Activated naive CD4-positive, alpha-beta T cell treated with anti-CD3 and anti-CD28 coated beads for 36 hours (primary cell): ENCODE measurements at places on chromosomes 1 and 21. TPM values are rescaled to one million over a fixed set of nuclear protein-coding genes. Genes with fewer than 3 reads are reported as not detected.

DNA sequence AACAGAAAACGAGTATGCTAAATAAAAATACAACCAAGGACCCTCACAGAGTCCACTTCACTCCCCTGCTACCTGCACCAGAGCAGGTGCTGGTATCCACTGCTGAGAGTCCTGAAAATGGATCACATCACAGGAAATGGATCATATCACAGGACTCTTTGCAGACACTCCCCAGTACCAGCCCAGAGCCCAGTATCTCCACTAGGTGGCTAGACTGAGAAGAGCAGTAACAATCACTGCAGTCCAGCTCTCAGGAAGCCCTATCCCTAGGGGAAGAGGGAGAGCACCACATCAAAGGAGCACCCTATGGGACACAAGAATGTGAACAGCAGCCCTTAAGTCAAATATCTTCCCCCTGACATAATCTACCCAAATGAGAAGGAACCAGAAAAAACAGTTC is 28.0 kb downstream of the AGBL4 start:
- no peak overlapping the region for H3K27ac ChIP-seq
- no peak for DNase-seq
- no peak overlapping the region for H3K4me3 ChIP-seq
- no peaks in the 10 kb centered on the region for H3K4me1 ChIP-seq

DNA sequence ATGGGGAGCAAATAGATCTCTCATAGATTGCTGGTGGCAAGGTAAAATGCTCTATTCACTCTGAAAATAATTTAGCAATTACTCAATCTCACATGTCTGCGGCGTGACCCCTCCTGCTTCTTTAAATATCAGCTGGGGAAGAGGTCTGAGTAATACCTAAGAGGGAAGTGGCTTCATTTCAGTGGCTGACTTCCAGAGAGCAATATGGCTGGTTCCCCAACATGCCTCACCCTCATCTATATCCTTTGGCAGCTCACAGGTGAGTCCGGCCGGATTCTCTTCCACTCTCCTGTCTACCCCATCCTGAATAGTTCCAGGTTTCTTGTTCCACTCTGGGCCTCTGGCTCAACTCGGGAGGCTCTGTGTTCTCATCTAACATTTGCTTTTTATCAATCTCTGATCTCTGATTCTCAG is at the start of gene SLAMF7:
TSS of gene SLAMF7 (plus strand) at position 150 of the 414 bp plus-strand sequence. CDS start at position 205, 55 bp downstream.
- H3K27ac ChIP-seq, result peak within 1 kb of the TSS; percentile 94
- no peaks in the 10 kb centered on the region for H3K27me3 ChIP-seq
- H3K36me3 ChIP-seq, result peaks cover 64% of the 10 kb centered on the region
- peaks cover 87% of the 10 kb centered on the region for H3K4me1 ChIP-seq

GRCh38 chr1:15412175-15412800 is 2.6 kb downstream of the EFHD2 start:
- DNase-seq, result peak; percentile 37
- H3K27me3 ChIP-seq, result no peaks in the 10 kb centered on the region
- H3K27ac ChIP-seq, result no peak overlapping the region
- peak overlapping the region; percentile 90 for H3K4me3 ChIP-seq

Gene LCA5L
- not detected for total RNA-seq

DNA sequence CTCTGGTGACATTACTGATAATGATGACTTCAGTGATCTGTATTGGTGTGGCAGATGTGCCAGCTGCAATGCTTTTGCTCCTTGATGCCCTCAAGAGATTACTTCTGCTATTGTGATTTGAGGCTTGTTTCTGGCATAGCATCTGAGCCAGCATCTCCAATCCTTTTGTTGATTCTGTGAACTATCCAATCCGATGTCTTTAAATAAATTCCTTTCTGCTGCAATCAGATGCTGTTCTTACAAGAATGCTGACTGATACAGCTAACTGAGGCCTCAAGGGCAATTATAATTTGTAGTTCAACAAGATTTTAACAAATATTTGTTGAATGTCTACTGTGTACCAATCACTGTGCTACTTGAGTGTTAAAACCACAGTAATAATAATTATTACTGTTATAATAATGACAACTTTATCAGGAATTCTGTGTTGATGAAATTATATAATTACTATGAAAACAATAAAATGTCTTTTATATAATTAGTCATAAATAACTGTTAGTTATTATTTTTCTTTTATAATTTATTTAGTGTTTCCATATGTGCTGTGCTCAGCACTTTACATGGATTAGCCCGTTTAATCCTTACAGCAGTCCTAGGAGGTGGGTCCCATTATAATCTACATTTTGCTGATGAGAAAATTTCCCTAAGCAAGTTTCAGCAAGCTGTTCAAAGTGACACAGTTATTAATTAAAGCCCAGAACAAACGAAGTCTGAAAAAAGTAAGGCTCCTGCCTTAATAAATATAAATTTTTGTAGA is 308.2 kb downstream of the BRINP3 start:
- no peaks in the 10 kb centered on the region for H3K27me3 ChIP-seq
- H3K27ac ChIP-seq, result no peak overlapping the region
- DNase-seq, result no peak
- no peaks in the 10 kb centered on the region for H3K36me3 ChIP-seq
- H3K4me1 ChIP-seq, result no peaks in the 10 kb centered on the region

DNA sequence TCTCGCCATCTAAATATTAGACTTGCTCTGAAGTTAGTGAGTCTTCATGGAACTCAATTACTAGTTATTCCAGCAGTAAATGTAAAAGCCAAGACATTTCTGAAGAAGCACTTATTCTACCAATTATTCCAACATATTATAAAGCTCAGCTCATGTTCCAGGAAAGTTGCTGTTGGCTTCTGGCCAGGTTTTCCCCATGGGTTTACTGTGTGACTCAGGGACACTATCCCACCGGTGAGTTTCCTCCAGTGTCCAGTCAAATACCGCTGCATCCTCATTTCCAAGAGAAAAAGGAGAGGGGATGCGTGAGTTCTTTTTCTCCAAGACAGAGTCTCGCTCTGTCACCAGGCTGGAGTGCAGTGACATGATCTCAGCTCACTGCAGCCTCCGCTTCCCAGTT is 9.2 kb upstream of the HHIPL2 start:
- no peak for DNase-seq
- peaks cover 2% of the 10 kb centered on the region for H3K4me1 ChIP-seq
- no peak overlapping the region for H3K4me3 ChIP-seq
- no peaks in the 10 kb centered on the region for H3K27me3 ChIP-seq
- H3K36me3 ChIP-seq, result peaks cover 19% of the 10 kb centered on the region
- no peak overlapping the region for H3K27ac ChIP-seq

- peaks cover 2% of the 10 kb centered on the region for H3K36me3 ChIP-seq
- no peak for DNase-seq
- H3K4me3 ChIP-seq, result no peak overlapping the region
- H3K27ac ChIP-seq, result no peak overlapping the region
Observed at GRCh38 chr1:11499601-11500331, 20.8 kb downstream of the DISP3 start.

- peaks cover 2% of the 10 kb centered on the region for H3K27me3 ChIP-seq
- DNase-seq, result peak; percentile 59
- no peak overlapping the region for H3K4me3 ChIP-seq
- H3K36me3 ChIP-seq, result no peaks in the 10 kb centered on the region
Observed at GRCh38 chr1:116128664-116129063, 17.5 kb downstream of the MAB21L3 start.

DNA sequence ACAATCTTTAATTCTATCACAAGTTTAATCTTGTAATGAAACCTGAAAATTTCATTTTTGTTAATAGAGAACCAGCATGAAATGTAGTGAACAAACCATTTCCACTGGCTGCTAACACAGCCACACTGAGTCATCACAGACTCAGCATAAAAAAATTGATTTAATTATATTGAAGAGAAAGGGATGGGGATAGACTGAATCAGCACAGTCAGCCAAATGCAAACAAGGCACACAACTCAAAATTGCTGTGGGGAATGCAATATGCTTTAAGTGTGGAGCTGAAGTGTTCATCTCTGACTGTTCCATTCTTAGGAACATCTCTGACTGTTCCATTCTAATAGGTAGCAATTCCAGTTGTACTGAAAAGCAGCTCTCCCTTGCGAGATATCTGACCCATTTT is 299.8 kb downstream of the MRPL39 start:
- no peak overlapping the region for H3K27ac ChIP-seq
- H3K36me3 ChIP-seq, result no peaks in the 10 kb centered on the region
- H3K4me3 ChIP-seq, result no peak overlapping the region
- no peaks in the 10 kb centered on the region for H3K27me3 ChIP-seq

- H3K4me3 ChIP-seq, result no peak overlapping the region
- H3K4me1 ChIP-seq, result no peaks in the 10 kb centered on the region
- H3K27me3 ChIP-seq, result peaks cover 2% of the 10 kb centered on the region
- no peak for DNase-seq
Observed at GRCh38 chr1:4083231-4084047, 183.4 kb upstream of the C1orf174 start.
